ENCODE measurements at places on chromosomes 1 and 21.

- DNase-seq, result no peak
Observed at GRCh38 chr1:106249365-106249764, 807.1 kb upstream of the PRMT6 start.

GRCh38 chr1:52192024-52192423 lies 50.1 kb downstream of the ZFYVE9 start:
- no peak for DNase-seq

DNA sequence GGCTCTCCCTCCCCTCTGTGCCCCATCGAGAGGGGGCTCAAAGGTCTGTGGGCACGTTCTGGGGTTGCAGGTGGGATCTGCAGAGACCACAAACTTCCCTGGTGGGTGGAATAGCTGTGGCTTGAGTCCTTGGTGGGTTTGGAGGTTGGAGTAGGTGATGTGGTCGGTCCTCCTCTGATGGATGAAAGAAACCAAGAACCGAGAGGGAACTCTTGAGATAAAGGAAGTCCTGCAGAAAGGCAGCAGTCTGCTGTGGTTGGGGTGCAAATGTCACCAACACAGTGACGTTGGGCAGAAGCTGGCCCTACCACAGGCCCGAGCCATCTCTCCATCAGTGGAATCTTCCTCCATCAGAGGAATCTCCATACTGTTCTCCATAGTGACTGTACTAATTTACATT lies 171.8 kb downstream of the FCRL5 start:
- DNase-seq, result no peak

DNA sequence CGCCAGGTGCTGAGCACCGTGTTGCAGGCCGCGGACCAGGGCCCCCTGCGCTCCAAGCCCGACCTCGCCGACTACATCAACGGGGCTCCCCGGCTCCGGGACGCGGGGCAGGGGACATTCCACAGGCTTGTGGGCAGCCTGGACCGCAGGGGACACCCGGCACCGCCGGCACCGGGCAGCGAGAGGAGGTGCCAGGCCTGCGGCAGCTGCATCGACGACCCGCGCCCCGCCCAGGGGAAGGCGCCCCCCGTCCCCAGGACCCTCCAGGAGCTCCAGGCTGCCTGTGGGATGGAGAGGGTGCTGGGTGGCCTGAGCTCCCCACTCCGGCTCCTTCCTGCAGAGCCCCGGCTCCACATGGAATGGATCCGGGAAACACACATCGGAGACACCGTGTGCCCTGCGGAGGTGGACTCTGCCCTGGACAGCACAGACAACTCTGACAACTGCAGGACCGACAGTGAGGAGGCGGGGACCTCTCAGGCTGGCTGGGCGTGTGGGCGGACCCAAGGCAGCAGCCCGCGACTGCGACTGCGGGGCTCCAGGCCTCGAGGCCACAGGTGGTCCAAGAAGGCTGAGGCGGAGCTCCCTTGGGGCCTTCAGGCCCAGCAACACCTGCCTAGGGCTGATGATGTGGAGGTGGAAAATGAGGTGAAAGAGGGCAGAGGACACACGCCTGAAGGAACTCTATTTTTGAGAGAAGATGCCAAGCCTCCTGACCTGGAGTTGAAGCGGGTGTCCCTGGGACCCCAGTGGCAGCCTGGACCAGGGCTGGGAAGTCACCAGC lies 22.8 kb downstream of the KIAA1614 start:
- no peak for DNase-seq

- DNase-seq, result peak; percentile 7
Observed at GRCh38 chr1:111032295-111032897, 68.7 kb upstream of the LRIF1 start.

GRCh38 chr1:14946684-14947238 lies 206.8 kb upstream of the TMEM51 start:
- no peak for DNase-seq

DNA sequence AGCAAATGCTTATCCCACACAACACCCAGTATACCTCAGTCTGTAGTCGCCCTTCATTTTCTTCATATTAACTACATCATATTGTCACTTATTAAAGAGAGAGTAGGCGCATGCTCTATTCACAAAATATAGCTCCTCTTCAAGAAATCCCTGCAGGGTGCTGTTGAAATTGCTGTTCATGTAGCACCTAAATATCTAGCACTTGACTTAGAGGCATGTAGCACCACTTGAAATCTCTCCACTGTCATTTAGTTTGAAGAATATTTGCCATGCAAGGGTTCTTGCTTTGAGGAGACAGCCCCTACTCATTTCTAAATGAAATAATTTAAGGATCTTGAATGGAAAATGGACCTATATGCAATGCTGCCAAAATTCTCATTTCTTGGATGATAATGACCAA lies 20.9 kb upstream of the LRRC8B start:
- no peak for DNase-seq

DNA sequence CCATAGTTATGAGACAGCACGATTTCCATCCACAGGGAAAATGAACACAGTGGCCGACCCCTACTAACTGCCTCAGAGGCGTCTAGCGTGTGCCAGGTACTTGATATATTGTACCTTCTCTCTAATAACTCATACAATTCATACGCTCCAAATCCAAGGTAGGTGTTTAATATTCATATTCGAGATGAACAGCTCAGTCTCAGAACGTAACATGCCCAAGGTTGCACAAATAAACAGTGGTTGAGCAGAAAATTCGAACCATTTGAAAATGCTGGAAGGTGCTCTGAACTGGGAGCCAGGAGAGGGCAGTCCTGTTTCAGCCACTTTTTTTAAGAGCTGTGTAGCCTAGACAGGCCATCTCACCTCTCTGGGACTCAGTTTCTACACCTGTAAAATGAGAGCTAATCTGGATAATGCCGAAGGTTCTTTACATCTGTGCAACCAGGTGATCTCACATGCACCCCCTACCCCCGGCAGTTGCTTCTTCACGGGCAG lies 7.9 kb downstream of the SLC45A3 start:
- no peak for DNase-seq

GRCh38 chr1:107252271-107252670 lies 111.4 kb downstream of the NTNG1 start:
- no peak for DNase-seq

DNA sequence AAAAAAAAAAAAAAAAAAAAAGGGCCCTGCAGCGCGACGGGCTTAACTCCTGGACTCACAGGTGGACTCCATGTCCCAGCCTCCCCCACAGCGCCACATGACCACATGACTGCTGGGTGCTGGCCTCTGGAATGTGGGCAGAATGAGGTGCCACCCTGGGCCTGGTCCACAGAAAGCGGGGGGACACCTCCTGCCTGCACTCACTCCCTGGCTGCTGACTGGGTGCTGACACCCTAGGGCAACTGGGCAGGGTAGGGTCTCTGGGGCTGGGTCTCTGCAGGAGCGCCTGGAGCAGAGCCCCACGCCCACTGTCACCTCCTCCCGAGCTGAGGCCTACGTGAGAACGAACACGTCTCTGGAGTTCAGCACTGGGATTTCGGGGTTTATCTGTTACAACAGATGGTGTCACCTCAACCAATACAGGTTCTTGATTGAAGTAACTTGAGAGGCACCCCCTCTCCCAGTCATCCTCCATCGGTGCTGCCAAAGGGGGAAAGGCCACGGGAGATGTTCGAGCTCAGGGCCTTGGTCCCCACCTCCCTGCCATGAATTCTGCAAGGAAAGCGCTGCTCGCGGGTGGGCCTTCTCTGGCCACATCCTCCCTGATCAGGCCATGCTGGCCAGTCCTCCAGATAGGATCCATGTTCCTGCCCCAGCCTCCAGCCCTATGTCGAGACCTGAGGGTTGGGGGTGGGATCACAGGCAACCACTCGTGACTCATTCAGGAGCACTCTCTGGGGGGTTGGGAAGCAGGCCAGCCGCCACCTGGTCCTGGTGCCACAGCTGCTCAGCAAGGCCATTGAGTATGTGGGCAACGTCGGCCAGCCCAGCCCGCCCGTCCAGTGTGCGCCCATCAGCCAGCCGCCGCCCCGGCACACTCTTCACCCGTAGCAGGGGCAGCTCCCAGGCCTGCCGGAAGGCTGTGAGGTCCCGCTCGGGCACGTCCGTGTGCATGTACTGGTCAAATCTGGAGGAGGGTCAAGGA lies 5.4 kb downstream of the CPLANE2 start:
- no peak for DNase-seq

- DNase-seq, result peak; percentile 21
Observed at GRCh38 chr1:89125240-89125912, 538 bp downstream of the GBP2 start.

- DNase-seq, result no peak
Observed at GRCh38 chr1:241240069-241240468, 116.9 kb downstream of the RGS7 start.

DNA sequence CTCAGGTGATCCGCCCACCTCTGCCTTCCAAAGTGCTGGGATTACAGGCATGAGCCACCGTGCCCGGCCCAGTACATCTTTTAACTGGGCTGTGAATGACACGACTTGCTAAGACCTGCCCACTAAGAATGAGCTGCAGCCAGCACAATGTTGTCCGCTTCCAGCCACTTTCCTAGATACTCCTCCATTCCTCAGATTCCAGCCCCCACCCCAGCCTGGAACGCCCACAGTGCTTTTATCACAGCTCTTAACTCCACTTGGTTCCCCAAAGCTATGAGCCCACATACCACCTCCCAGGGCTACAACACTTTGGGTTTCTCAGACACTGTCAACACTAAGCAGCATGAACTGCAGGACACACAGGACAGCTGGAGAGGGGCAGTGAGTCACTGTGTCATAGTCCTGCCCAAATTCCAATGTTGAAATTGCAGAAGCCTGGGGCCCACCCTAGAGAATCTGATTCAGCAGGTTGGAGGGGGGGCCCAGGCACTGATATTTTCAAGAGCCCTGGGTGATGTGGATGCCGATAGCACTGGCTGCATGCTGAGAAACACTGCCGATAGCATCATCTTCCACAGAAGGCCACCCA lies 58.0 kb downstream of the ACBD3 start:
- no peak for DNase-seq

GRCh38 chr1:53110370-53111072 lies 31.9 kb downstream of the SLC1A7 start:
- DNase-seq, result no peak

DNA sequence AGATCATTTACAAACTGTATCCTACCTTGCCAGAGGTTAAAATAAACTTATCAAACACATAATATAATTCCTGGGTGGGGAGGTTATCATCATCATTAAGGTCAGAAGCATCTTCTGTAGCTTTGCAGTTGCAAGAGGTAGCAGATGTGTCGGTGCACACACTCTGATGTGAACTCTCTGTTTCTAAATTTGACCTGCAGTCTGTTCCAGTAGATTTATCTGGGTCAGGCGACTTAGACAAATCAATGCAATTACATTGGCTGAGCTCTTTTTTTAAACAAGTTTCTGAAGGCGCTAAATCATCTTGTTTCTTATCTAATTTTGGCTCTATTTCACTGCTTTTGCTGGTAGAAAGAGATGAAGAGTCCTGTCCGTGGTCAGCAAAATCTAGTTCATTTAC lies 70.4 kb downstream of the PRPF38A start:
- no peak for DNase-seq

DNA sequence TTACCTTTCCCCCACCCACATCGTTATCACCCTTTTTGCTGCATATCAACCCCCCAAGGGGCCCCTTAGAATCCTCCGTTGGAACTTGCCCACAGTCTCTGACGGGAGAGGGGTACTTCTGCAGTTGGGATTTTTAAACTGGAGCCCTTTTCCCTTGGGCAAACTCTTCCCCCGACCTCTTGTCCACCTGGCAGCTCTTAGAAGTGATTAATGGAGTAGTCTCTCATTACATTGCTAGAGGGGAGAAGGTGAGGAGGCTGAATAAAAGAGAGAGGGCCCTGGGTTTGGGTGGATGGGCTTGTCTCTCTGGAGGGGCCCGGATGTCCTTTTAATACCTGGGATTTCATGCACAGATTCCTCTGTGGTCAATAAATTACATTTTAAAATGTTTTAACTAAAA lies 27.2 kb upstream of the TSPAN2 start:
- no peak for DNase-seq

DNA sequence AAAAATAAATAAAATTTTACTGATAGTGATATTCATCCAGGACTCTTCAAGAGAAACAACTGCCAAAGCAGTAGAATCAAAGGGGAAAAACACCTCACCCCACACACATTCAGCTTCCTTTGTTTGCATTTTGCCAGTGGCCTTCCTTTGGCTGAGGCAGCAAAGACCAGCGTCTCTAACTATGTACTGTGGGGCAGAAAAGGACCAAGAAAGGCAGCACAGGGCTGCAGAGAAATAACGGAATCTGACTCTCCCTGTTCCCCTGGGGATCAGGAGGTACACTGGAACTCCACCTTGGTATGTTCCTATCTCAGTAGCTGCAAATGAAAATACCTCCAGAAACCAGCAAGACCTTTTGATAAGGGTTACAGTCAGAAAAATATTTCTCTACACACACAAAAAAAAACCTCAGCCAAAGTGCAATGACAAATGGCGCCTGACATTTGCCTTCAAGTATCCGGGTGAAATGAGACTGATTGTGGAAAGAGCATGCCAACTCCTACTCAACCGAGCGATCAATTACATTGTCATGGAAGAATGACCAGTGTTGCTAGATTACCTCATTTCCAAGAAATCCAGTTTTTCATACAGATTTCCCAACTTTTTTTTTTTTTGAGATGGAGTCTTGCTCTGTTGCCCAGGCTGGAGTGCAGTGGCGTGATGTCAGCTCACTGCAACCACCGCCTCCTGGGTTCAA lies 50.9 kb downstream of the TARBP1 start:
- no peak for DNase-seq

All from Ammon's horn (tissue), 1 donor.